Stimulated activated CD8-positive, alpha-beta memory T cell treated with anti-CD3 and anti-CD28 coated beads, Interleukin-4, amount 100 ng/mL, for 1 hour (primary cell): ENCODE measurements at places on chromosomes 11 and 22.

- no peak for DNase-seq
Measured at GRCh38 chr11:75633409-75634066, 35.3 kb downstream of the MAP6 start.

DNA sequence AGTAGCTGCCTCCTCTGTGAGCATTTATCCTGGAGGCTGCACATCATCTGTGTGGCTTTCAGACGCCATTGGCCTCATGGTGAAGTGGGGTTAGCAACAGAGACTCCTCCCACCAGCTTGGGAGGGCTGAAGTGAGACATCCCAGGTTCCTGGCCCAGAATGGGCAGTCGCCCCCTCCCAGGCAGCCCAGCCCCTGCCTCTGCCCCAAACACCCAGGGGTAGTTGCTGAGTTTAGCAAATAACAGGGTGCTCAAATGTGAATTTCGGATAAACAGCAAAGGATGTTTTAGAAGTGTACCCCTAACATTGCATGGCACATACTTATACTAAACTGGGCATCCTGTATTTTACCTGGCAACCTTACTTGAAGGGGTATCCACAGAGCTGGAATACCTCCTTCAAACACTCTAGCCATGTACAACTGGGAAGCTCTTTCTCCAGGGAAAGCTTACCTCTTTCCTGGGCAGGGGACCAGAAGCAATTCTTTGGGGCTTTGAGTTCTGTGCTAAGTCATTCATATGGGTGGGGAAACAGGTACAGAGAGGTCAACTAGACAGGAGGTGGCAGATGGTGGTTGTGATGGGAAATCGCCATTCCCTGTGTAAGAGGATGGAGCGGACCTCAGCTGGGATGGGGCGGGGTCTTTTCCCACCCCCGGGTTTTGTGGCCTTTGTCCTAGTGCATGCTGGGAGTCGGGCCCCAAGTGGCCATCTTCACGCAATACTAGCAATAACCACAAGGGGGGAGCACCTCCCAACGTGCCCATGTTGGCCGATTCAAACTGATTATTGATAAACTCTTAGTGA lies 19.3 kb downstream of the MTFP1 start:
- no peak for DNase-seq

- no peak for DNase-seq
Measured at GRCh38 chr11:88666364-88666763, 328.8 kb upstream of the CTSC start.

DNA sequence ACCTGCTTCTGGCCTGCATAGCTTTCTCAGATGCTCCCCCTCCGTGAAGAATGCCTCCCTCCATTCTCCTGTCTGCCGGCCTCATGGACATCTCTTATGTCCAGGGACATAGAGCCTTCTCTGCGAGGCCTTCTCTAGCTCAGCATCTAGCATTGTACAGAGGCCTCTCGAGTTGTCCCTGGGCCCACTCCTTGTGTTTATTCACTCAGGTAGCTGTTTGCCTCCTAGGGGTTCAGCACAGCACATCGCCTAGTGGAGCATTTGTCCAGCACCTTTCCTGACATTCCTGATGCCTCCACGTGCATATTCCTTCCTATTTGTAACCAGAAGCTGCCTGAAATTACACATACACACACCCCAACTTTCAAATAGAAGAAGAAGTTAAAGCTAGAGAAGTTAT lies 101.3 kb downstream of the TBC1D22A start:
- DNase-seq: no peak

GRCh38 chr11:9567401-9567800 lies 6.1 kb upstream of the WEE1 start:
- DNase-seq: no peak

DNA sequence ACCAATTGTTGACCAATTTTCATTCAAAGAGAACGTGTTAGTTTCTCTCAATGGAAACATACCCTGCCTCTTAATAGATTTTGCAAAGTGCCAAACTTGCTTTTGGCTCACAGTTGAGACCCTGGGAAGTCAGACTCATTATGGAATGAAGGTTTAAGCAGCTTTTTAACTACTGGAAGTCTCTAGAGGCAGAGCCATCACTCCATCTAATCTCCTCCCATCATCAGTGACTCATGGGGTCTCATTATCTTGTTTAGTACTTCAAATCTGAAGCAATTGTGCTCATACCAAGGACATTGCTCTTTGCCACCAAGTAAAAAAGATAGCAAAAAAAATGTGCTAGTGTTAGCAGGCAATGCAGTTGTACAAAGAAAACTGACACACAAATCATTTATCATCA lies 537.1 kb upstream of the LRRC4C start:
- DNase-seq: no peak

- no peak for DNase-seq
Measured at GRCh38 chr22:20588843-20589581, 81.6 kb downstream of the MED15 start.

DNA sequence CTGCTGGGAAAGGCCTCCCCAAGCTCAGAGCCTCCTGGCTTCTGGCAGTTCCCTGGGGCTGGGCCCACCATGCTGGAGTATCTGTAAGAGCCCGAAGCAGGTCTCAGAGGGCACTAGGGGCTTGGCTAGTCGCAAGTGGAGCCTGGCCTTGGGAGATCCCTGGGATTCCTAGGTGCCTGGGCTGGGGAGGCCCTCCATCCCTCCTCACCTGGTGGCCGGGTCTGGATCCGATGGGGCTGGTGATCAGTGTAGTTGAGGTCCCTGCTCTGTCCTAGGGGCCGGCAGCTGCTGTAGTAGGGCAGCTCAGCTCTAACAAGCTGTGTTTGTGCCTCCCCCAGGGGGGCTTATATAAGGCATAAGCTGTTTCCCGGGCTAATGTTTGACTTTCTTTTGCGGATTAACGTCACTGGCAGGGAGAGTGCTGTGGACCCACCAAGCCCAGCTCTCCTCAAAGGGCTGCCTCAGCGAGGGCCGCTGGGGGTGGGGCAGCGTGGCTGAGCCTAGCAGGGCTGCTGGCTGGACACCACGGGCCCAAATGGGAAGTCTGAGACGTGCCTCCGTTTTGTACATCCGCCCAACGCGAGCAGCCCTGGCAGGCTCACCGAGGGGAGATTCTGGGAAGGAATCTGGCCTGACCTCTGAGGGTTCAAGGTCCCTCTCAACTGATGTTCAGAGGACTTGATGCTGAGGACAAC lies at the start of gene SLC22A8:
TSS of gene SLC22A8 (minus strand) at position 321 of the 695 bp plus-strand sequence. CDS start 883 bp downstream, outside the sequence.
- DNase-seq: no peak

DNA sequence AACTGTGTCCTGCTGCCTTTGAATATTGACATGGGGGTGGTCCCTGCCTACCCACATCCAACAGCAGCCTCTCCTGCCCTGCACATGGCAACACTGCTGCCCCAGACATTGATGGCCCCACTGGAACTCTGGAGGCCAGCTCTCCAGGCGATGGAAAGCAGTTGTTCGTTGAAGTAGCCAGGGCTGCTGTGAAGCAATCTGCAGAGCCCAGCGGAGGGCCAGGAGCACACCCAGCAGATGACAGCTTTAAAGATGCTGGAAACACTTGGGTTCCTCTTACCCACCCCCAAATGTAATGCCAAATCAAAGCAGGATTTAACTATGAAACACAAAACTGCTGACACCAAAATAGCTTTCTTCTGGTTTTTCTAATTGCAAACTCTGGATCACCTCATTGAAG lies 165.6 kb upstream of the NAV2 start:
- DNase-seq: no peak

DNA sequence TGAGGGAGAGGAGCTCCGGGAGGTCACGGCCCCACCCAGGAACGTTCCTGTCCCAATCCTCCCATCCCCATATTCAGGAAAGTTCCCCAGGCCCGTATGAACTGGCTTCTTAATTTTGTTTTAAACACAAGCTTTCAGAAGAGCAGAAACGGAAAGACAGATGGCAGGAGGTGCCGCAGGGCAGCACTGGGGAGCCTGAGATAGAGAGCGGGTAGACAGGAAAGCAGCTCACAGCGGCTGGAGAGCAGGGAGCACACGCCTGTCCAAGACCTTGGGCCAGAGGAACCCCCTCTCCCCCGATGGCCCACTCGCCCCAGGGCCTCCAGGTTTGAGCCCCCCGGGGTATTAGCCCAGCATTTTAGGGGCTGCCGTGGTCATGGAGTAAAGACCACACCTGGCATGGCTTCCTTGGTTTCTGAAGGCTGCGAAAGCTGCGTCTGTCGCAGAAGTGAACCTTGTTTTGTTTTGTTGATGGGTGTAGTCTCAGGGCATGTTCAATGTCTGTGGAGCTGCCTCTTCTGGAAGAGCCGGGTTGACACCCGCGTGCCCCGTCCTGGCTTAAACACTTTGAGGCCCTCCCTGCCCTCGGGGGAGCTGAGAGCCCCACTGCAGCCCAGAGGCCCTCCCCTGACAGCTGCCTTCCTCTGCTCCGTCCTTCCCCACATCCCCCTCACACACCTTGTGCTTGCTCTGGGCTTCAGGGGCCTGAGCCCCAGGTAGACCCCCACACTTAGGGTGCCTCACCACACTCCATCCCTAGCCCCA lies 17.9 kb upstream of the KCNQ1OT1 start:
- no peak for DNase-seq

GRCh38 chr11:409600-410483 lies 5.0 kb downstream of the SIGIRR start:
- DNase-seq: no peak

DNA sequence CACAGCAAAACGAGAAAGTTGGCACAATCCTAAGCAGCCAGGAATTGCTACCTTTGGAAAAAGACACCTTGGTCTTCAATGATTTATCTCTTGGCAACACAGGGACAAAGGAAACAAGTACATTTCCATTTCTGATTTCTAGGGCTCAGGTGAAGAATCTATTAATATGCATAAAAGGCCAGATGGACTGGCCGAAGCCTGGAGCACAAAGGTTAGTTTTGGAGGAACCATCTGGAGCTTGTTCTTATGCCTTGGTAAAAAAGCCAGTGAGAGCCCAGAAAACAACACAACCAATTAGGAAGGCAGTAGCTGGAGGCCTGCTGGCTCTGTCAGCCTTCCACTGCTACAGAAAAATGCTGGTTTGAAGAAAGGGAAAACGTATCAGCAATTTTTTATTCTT lies 713.5 kb upstream of the API5 start:
- DNase-seq: no peak
